ENCODE measurements at places on chromosomes 3 and 15. TPM values are rescaled to one million over a fixed set of nuclear protein-coding genes. Genes with fewer than 3 reads are reported as not detected.

Gene GPR27
- 0.99 TPM for total RNA-seq

Gene PROS1
- 9.4 TPM for total RNA-seq

Gene EFCC1
- 0.38 TPM for total RNA-seq

Gene PRSS50
- total RNA-seq = 0.34 TPM

Gene CPLX3
- not detected for total RNA-seq

Gene LOXL1
- total RNA-seq = 8.7 TPM

Gene MESD
- total RNA-seq = 5.3 TPM

Gene BCL2A1
- total RNA-seq = not detected

Gene TUBGCP5
- total RNA-seq = 11.8 TPM

Gene CATSPER2
- total RNA-seq = 1.1 TPM
